ENCODE measurements at places on chromosomes 11 and 22.

DNA sequence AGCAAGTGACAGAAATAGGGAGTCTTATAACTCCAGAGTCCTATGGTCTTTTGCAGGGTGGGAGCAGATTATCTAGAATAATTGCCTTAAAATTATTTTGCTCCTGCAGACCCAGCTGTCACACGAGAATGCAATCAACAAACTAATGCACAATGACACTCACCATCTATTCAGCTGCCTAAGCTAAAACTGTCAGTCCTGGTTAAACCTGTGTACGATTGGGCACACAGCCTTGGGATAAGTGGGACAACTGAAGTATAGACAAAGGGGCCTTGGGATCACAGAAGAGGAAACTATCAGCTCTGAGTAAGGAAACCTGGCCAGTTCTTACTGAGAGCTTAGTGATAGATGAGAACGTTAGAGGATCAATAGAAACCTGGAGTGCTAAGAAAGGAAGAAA, 595.9 kb upstream of the KIRREL3 start:
- no peak for DNase-seq

- DNase-seq, result no peak
Observed at GRCh38 chr22:47630741-47631534, 868.5 kb downstream of the TBC1D22A start.

GRCh38 chr11:82895437-82896091, 4.7 kb downstream of the PRCP start:
- no peak for DNase-seq

DNA sequence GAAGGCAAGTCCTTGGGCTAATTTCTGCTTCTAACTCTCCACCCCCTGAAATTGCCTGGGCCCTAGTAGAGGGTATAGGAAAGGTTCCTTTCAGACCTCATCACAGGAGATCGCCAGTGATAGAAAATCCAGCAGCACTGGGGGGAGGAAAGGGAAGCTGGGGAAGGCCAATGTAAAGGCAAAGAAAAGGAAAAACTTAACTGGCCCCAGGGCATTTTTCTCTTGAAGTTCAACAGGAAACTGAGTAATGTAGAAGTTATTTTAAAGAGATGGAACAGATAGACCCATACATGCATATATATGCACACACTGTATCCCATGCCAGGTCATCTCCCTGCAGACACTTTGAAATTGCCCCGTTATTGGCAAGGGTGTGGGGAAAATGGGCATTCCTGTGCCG, 134.0 kb downstream of the TRIM44 start:
- DNase-seq, result no peak

DNA sequence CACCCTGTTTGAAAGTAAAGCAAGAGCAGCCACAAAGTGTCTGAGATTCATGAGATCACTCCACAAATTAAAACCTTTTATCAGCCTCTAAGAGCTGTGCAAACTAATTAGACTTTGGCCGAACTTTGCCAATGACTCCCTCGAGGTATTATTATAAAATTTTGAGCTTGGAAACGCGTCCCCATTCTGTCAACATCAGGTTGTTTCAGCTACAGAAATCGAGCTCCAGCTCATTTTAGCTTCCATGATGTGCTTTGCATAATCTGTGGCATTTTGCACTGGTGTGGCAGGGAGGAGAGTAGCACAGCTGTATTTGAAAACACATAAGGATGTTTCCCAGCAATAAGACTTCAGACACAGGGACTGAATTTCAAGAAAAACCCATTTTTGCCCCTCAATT, 872.2 kb downstream of the NTM start:
- DNase-seq, result no peak

DNA sequence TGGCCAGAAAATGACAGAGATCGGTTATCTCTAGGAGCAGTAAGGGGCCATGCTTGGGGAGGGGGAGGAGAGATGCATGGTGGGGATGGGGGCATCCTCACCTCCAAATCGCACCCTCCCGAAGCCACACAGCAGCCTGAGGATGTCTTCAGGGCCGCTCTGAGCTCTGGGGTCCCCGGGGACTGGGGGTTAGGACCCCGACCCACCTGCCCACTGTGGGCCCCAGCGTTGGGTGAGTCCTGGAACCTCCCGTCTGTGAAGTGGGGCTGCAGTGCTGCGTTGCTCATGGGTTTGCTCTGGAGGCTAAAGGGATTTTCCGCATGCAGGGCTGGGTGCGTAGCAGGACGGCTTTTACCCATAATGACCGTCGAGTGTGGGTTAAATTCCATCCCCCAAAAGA, 1046.3 kb downstream of the BRD1 start:
- DNase-seq, result no peak

- no peak for DNase-seq
Observed at GRCh38 chr11:74185695-74186094, 14.6 kb downstream of the PPME1 start.

DNA sequence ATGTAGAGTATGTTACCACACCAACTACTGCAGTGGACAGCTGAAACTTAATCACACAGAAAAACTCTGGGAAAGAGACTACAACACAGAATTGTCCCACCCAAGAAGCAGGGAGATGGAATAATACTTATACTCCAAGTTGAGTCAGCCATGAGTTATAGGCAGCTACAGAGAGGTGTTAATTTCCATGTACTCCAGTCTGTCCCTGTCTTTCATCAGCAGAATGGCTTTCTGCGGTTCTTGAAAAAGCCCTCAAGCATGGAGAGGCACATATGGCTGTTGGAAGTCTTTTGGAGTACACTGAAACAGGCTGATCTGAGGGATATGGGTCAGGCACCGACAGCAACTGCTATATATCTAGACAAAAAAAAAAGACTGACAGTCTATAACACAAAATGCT, 219.5 kb downstream of the DLG2 start:
- DNase-seq, result no peak

- no peak for DNase-seq
Observed at GRCh38 chr22:45775569-45776312, 104.1 kb downstream of the ATXN10 start.

All from hindlimb muscle (tissue), 1 donor.